Suppressor macrophage (primary cell): ENCODE measurements at places on chromosomes 3 and 15.
A peak's percentile ranks its signal among the peaks of the same experiment; 100 is the strongest.

DNA sequence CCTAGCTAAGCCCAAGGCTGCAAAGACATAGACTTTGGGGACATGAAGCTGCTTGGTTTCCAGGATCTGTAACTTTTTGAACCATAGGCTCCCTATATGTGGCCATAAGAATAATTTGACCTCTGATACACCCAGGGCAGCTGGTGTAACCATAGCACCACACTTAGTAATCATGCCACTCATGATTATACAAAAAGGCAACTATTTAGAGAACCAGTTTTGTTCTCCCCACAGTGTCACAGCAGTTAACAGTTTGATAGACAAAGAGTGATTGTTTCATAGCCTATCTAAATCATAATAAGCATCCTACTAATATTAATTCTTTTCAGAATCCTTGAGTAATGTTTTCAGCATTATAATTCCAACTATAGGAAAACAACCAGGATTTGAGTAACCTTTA, 334.9 kb downstream of the NEK10 start:
- no peak for DNase-seq

GRCh38 chr3:193548406-193548805, 6.3 kb downstream of the ATP13A4 start:
- DNase-seq = no peak

- DNase-seq = no peak
Observed at GRCh38 chr3:52930748-52931147, 33.4 kb upstream of the STIMATE start.

GRCh38 chr15:92095693-92096092, 242.2 kb downstream of the SLCO3A1 start:
- peak; percentile 30 for DNase-seq

DNA sequence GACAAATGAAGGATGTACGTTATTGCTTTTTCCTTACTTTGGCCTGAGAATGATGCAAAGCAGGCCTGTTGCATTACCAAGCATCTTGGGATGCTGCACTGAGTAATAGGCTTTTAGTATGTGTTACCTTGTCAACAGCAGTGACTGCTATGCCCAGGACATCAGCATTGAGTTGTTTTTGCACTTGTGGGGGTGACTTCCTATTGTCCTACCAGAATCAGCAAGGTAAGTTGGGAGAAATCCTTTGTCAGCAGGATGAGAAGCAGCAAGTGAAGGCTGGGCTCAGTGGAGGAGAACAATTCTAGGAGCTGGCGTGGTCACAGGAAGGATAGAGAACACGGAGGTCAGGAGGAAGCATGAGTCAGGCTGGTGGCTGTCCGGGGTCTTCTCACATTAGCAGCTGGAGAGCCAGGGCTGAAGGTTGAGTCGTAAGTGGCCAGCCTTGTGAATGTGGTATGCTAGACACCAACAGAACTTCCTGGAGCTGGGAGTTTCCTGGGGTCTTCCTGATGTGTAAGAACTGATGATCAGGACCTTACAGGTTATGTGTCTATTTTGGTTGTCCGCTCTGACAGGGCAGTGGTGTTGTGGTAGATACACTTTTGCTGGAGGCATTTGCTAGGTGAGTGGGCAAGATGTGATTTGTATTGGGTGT, 142.7 kb downstream of the FNDC3B start:
- DNase-seq = peak; percentile 28

DNA sequence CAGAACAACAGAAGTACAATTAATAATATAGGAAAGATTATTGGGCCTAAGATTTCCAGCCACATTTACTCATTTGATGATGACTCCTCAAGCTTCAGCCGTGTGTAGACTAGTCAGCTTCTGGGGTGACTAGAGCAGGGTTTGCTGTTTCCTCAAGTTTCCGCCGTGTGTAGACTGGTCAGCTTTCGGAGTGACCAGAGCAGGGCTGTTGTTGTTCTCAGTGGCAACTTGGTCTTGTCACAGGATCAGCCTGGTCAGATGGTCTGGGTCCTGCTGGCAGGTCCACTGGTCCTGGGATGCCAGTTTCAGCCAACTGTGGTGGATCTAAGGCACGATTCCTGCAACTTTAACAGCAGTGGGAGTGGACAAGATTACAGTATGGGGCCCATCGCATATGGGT, 21.8 kb upstream of the NOX5 start:
- no peak for DNase-seq

- DNase-seq = no peak
Observed at GRCh38 chr3:37531066-37531720, 330.5 kb upstream of the CTDSPL start.

- DNase-seq = no peak
Observed at GRCh38 chr15:56320316-56320715, 44.9 kb upstream of the TEX9 start.

DNA sequence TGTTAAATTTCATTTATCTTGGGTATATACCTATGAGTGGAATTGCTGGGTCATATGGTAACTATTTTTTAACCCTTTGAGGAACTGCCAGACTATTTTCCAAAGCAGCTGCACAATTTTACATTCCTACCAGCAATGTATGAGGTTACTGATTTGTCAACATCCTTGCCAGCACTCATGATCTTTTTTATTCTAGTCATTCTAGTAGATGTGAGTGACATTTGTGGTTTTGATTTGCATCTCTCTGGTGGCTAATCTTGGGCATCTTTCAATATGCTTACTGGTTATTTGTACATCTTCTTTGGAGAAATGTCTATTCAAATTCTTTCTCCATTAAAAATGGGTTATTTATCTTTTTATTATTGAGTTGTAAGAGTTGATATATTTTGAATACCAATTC, 21.3 kb upstream of the LRRC58 start:
- DNase-seq = no peak

DNA sequence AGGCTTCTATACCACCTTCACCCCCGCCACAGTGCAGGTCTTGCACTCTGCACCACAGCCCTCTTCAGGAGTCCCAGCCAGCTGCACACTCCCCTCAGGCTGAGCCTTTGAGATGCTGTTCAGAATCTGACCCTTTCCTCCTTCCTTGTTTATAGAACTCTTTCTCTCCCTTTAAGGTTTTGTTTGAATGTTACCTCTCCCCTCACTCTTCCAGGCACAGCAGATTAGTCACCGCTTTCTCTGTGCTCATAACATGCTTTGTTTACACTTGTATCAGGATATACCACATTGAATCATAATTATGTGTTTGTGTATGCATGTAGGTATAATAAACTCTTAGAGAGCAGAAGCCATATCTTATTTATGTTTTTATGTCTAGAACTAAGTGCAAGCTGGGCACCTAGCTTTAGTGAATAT, 168.4 kb upstream of the BCL6 start:
- DNase-seq = no peak

GRCh38 chr3:191873736-191874135, 412.8 kb downstream of the PYDC2 start:
- no peak for DNase-seq

GRCh38 chr3:176927280-176927679, 270.0 kb downstream of the TBL1XR1 start:
- DNase-seq = no peak

GRCh38 chr15:56242576-56243162, 1.0 kb downstream of the RFX7 start:
- no peak for DNase-seq

DNA sequence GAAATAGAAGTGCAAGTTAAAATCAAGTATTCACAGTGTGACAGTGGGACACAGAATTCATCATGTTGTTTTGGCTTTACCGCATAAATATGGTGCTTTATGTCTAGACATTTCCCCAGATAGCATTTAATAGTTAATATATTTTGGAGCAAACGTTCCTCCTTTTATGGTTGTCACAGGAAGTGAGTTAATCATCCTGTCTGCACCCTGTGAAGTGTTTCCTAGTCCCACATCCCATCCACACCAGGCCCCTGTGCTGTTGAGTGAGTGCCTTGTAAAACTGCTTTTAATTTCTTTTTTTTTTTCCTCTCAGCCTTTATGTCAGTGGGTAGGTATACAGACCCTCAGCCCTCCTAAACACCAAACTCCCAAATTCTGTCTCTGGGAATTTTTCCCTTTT, 393.7 kb downstream of the FEZF2 start:
- DNase-seq = no peak

GRCh38 chr15:94052711-94053110, 178.7 kb upstream of the MCTP2 start:
- no peak for DNase-seq

DNA sequence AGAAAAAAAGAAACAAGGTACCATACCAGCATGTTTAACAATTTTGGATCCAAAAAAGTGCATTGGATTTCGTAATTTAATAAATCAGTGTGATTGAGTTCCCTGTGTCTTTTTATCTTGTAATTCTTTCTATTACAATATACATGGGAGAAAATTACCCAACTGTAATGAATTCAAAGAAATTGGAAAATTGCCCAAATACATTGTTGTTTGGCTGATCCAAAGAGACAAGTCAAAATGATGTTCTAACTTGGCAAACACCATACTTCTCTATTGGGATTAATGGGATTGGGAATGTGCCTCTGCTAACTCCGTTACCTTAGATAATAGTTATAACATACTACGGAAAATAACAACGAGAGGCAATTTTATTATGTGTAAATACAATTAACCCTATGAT, 1097.1 kb downstream of the ROBO1 start:
- no peak for DNase-seq

GRCh38 chr15:74540161-74540760, 759 bp upstream of the ARID3B start:
- DNase-seq = peak; percentile 18
